GM03348 (cell line): ENCODE measurements at places on chromosomes 3 and 15.

DNA sequence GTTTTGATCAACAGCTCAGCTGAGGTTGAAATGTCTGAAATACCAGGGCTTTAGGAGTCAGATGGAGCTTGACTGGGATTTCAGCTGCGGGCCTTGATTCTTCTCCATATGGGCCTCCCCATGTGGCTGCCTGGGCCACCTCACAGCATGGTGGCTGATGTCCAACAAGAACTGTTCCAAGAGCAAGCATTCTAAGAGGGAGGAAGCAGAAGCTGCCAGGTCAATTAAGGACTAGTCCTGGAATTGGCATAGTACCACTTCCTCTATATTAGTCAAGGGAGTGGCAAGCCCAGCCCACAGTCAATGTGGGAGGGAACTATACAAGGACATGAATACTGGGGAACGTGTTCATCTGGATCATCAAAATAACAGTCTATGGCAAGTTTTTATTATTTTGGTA, 181.7 kb upstream of the ANKRD28 start:
- DNase-seq: no peak

DNA sequence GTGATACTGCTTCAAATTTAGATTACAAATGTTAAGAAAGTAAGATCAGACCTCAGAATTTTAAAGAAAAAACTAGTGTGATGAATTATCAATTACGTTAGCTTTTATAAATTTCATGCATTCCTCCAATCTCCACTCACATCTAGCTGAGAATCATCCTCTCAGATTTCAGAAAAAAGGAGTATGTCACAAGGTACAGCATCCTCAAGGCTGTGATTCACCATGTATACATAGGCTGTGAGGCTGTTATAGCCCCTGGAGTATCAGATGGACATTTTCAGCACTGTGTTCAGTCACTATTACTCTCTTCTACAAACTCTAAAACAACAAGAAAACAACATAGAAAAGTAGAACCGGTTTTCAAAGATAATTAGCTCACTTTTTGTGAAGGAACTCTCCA, 214.4 kb downstream of the PCCB start:
- DNase-seq: no peak

DNA sequence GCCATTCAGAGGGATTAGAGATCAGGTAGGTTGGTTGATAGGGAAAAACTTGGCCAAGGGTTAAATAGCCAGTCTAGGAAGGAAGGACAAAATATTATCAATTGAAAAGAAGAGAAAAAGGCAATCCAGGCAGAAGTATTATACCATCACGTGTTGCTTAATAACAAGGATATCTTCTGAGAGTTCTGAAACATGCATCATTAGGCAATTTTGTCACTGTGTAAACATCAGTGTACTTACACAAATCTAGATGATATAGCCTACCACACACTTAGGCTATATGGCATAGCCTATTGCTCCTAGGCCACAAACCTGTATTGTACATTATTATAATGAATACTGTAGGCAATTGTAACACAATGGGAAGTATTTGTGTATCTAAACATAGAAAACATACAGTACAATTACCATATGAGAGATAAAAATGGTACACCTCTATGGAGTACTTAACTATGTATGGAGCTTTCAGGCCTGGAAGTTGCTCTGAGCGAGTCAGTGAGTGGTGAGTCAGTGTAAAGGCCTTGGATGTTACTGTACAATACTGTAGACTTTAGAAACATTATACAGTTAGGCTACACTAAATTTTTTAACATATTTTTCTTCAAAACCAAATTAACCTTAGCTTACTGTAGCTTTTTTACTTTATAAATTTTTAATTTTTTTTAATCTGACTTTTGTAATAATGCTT, 2.7 kb downstream of the TEX55 start:
- peak; percentile 16 for DNase-seq

GRCh38 chr15:31084176-31084575, 17.3 kb downstream of the TRPM1 start:
- no peak for DNase-seq

GRCh38 chr3:127915115-127915936, at the start of gene KBTBD12:
KBTBD12 (plus strand) TSS chr3:127915232; CDS start chr3:127923062, 7,830 bp downstream.
- peak; percentile 36 for DNase-seq
